Pons (tissue), 1 donor: ENCODE measurements at places on chromosomes 6 and 20.

DNA sequence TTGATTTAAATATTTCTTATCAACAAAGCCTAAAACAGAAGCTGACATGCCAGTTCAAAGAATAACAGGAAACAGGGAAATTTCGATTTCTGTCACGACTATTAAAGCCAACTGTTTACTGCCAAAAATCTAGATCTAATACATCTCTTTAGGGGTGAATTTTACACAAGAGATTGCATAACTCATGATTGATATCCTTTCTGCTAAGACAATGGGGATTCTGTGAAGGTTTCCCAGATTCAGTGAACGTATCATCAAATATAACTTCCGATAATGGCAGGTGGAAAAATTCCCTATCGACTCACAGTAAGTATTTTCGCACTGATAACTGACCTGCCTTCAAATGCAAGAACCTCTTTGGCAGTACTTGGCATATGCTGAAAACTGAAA is 42.9 kb downstream of the NHSL1 start:
- no peak for DNase-seq

GRCh38 chr6:24053057-24053456 is 73.0 kb upstream of the NRSN1 start:
- no peak for DNase-seq

DNA sequence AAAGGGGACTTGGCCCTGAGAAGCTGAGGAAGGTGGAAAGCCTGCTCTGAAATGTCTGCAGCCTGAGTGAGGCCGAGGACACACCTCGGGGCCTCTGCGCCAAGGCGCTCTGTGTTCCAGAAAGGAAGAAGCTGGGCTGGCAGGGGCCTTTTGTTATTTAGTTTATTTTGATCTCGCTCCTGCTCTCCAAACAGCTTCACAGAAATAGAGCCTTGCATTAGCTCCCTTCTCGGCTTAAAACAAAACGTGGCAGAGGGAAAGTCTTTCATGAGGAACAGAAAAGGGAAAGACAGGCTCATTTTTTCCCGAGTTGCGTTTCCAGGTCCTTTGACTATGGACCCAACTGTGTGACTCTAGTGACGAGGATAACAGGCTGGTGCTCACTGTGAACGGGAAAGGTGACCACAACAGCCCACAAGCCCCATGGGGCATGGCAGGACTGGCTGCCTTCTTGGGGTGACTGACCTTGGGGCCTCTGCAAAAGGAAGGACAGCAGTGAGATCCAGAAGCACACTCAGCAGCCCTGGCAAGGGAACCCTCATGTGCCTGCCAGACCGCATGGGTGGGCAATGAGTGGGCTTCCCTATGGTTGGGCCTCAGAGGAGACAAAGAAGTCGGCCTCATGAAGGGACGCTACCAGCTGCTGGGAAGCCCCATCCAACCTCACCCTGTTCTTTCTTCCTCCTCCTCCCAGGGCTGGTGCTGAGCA is 18.7 kb downstream of the LEMD2 start:
- DNase-seq: no peak

DNA sequence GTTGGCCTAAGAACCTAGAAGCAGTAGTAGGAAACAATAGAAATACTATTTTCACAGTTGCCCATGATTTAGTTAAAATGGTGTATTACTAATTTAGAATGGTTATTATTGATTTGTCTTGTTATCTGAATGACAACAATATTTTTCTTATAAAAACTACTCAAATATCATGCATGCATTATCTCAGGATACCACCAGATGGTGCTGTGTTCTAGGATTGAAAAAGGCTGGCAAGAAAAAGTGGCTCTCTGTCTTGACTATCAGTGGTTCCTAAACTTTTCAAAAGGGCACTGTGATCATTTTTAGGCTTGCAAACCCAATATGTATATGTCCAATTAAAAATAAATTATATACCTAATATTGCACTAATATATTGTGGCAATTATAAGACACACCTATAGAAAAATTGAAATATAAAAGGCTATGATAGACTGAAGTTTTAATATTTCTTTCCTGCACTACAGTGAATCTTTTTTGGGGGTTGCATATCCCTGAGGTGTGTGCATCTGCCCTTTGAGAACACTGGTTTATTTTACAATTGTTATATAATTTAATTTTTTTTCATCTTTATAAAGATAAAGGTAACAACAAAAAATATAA is 131.7 kb upstream of the MLIP start:
- DNase-seq: peak; percentile 42

DNA sequence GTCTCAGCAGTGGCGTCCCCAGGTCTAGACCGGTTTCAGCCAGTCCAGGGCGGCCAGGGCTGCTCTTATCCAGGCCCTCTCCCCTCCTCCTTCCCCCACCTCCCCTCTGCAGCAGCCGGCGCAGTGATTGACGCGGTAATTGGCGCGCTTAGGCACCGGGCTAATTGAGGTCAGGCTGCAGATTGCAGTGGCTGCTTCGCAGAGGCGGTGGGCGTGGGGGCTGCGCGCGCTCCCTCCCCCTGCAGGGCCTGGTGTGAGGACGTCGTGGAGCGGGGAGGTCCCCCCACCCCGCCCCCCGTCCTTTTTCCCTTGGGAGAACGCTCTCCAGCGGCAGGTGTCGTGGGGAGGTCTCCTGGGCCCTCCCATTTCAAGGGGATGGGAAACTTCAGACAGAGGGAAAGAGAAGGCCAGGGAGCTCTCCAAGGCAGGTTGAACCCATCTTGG is 70.4 kb upstream of the BLCAP start:
- DNase-seq: no peak

- peak; percentile 79 for DNase-seq
These were observed 2.2 kb downstream of the PPP1R3G start for GRCh38 chr6:5087389-5087788.

DNA sequence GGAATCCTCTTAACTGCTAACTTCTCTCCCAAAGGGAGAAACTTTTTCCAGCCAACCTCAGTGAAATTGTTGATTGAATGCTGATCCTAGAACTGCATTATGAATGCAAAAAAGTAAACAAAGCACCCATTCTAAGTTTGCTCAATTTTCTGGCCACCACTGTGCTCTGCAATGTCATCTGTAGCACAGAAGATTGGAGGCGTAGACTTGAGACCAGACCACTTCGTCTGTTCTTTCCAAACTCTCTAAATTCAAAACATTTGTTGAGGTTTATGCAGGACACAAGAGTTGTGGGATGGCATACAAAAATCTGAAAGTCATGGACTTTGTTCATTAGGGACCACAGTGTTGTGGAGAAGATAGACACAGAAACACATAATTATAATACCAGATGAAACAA is 11.1 kb upstream of the TSPYL1 start:
- no peak for DNase-seq

- no peak for DNase-seq
These were observed 20.0 kb upstream of the LBP start for GRCh38 chr20:38326309-38326708.

GRCh38 chr6:136526196-136526930 is 23.9 kb downstream of the MAP7 start:
- peak; percentile 92 for DNase-seq

- no peak for DNase-seq
These were observed 23.6 kb downstream of the ENPP1 start for GRCh38 chr6:131831392-131831791.

DNA sequence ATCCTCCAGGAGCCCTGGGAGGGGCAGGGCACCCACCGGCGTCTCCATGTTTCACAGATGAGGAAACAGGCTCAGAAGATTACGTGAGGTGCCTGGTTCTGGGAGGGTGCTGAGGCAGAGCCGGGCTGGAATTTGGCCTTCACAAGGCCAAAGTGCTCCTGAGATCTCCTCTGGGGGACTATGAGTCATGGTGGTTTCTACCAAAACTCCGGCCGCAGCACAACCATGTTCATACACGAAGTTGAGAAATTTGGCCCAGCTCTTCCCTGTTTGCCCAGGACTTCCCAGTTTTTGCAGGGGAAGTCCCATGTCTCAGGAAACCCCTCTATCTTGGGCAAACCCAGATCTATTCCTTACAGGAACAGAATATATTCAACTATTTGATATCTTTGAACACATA is 172.9 kb upstream of the CDYL start:
- no peak for DNase-seq

GRCh38 chr20:57795977-57796560 is 86.3 kb upstream of the PMEPA1 start:
- no peak for DNase-seq

- no peak for DNase-seq
These were observed 41.2 kb upstream of the ASIP start for GRCh38 chr20:34200023-34200422.

DNA sequence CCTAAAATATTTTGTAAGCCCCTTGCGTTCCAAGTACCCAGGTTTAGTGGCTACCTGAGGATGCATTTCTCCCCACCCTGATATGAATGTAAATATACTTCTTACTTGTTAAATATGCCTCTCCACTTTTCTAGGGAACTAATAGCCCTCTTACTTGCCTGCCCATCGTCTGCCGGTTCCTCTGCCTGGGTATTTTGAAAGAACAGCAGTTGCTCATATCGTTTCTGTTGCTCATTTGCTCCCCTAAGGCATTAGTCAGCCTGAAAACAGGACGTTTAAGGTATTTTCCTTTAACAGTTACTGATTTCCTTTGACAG is 141.3 kb upstream of the CARMIL1 start:
- DNase-seq: no peak

DNA sequence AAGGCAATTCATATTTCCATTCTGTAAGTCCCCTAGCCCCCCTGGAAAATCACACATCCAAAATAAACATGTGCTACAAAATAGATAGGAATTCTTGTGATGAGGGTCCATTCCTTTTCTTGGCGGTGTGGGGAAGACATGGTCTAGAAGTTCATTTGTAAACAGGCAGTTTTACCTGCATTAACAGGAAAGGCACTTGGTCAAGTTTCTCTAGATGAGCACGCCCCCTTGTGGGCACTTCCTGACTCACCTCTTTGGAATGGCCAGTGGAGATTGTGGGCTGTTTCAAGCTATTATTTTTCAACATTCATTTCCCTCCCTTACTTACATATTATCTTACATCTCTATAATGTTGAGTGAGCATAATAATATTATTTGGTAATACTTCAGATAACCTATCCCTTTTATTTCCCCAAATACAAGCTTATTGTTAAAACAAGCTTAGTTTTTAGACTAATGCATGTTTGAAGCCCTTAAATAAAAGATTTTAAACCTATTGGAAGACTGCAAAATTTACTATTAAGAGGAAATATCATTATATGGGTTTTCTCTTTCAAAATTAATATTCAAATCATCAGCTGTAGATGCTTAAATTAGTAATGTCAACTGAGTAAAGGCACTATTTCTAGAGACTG is 92.1 kb downstream of the TASP1 start:
- peak; percentile 69 for DNase-seq

- no peak for DNase-seq
These were observed 44.1 kb upstream of the ID1 start for GRCh38 chr20:31560746-31561598.

DNA sequence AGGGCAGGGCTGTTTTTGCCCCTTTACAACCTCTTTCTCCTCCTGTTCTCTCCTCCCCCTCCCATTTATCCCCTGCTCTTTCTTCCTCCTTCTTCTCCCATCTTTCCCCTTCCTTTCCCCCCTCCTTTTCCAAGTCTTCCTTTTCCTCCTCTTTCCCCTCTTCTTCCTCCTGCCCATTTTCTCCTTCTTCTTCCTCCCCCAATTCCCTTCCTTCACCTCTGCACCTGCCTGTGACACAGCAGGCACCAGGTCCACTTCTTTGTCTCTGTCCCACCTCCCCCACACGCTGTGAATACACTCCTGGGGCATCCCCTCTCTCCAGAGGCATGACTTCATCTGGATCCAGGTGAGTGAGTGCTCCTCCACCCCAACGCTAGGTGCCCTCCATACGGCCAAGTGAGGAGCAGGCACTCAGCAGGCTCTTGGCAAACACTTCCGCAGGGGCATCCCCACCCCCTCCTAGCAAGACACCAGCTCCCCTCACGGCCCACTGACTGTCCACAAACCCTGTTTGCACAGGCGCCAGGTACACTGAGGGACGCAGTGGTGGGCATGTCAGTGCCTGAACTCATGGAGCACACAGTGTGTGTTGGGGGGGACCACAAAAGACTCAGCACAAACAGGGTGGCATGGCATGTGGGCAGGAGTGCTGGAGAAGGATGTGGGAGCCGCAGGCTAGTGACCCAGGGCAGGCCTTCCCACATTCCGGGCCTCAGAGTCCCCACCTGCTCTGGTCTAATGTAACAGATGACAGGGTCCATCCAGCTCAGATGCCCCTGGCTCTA is 10.7 kb upstream of the TLDC2 start:
- DNase-seq: no peak

DNA sequence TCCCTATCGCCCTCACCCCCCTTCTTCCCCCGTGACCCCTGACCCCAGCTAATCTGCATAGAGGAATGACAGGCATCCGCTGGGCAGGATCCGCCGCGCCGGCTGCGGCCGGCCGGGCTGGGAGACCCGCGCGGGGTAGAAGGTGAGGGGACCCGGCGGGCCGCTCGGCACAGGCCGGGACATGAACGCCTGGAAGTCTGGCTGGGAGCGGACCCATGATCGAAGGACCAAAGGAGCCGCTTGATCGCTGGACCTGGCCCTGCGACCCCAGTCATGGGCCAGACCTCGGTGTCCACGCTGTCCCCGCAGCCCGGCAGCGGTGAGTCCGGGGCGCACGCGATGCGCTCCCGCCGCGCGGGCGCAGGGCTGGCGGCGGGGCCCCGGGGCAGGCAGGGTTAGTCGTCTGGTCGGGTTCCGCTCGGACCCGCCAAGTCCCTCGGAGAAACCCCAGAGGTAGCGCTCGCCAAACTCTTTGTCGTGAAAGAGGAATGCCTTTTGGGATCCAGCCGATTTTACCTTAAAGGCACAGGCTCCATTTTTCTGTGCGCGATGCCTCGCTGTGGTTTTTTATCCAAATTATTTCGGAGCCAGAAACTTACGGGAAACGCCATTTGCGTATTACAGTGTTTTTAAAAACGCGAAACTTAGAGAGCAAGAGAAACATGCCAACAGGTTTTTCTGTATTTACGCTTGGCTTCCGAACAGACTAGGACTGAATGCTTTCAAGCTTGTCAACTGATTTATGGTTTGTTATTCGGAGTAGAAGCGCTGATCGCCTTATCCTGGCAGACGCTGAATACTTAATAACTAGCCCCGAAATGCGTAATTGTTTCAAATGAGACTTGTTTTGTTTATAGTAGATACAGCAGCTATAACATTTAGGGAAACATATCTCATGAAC is at the start of gene PHACTR2:
Gene PHACTR2 (plus strand): TSS at position 75 of the 901 bp plus-strand sequence. CDS start 199 bp downstream, at position 274.
- peak; percentile 51 for DNase-seq

DNA sequence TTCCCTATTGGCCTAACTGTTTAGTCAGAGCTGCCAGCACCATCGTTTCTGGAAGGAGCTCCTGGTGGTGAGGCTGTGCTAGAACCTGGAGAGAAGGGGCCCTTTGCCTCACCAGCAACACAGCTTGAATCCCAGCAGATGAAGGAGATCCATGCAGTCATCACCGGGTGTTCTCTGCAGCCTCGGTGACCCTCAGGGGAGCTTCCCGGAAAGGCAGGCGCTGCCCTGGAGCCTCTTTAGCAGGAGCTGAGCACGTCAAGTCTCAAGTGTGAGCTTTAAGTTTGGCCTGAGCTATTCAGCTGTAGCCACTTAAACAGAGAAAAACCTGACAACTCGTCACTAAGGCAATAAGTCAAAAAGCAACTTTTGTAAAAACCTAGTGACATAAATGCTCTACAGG is 181.2 kb upstream of the FOXQ1 start:
- no peak for DNase-seq

GRCh38 chr20:12659942-12660341 is 348.8 kb upstream of the SPTLC3 start:
- no peak for DNase-seq

- peak; percentile 37 for DNase-seq
These were observed 55.2 kb upstream of the RREB1 start for GRCh38 chr6:7052443-7053011.
